GOT3 (cell line): ENCODE measurements at places on chromosomes 2 and 18.

- DNase-seq, result no peak
These were observed 90.3 kb downstream of the HDAC4 start for GRCh38 chr2:239310401-239311061.

- no peak for DNase-seq
These were observed 900.7 kb downstream of the SOCS6 start for GRCh38 chr18:71189581-71189980.

- DNase-seq, result no peak
These were observed 1143.5 kb upstream of the CELF4 start for GRCh38 chr18:38709122-38709521.

GRCh38 chr2:106307860-106308259 lies 113.8 kb upstream of the UXS1 start:
- no peak for DNase-seq

GRCh38 chr18:33210575-33211189 lies 229.8 kb downstream of the CCDC178 start:
- no peak for DNase-seq

- no peak for DNase-seq
These were observed 24.8 kb upstream of the STK39 start for GRCh38 chr2:168272225-168272624.
